Sigmoid colon (tissue), 7 donors: ENCODE measurements at places on chromosomes 12 and 14. TPM values are rescaled to one million over a fixed set of nuclear protein-coding genes. Genes with fewer than 3 reads are reported as not detected.

DNA sequence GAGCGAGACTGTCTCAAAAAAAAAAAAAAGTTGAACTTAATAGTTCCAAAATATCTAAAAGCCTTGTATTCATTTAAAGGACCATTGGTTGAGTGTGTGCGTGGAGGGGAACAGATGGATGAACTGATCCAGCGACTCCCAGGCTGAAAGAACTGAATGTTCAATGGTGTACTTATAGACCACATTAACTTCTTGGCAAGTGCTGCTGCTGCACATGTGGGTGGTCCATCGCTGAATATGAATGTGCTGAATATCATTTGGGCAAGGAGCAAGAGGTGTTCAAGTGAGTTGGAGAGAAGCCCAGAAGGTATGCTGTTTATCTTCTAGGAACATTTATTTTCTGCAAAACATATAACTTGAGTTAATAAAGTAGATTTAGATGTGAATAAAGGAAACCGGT lies 289.0 kb upstream of the RPL10L start:
- H3K4me3 ChIP-seq = no peak overlapping the region
- no peak for DNase-seq
- no peaks in the 10 kb centered on the region for H3K4me1 ChIP-seq
- no peaks in the 10 kb centered on the region for H3K27me3 ChIP-seq

- H3K4me1 ChIP-seq = no peaks in the 10 kb centered on the region
- no peaks in the 10 kb centered on the region for H3K36me3 ChIP-seq
- no peak overlapping the region for H3K4me3 ChIP-seq
- H3K27me3 ChIP-seq = no peaks in the 10 kb centered on the region
- no peak for DNase-seq
- H3K27ac ChIP-seq = no peak overlapping the region
Measured at GRCh38 chr14:57009585-57010515, 199.6 kb upstream of the OTX2 start.

- no peaks in the 10 kb centered on the region for H3K36me3 ChIP-seq
- DNase-seq = no peak
- H3K4me3 ChIP-seq = no peak overlapping the region
Measured at GRCh38 chr12:76340680-76341435, 7.4 kb downstream of the BBS10 start.

DNA sequence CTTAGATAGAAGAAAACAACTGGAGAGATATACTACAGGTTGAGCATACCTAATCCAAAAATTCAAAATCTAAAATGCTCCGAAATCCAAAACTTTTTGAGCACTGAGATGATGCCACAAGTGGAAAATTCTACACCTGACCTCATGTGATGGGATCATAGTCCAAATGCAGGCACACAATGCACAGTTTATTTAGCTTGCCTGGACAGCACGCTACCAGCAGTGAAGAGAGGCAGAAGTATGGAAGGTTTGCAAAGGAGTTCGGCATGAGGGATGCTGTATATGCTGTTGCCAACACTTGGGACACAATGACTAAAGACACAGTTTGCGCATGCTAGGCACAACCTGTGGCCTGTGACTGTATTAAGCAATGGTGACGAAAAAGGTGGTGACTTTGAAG lies 58.1 kb upstream of the CAND1 start:
- H3K4me3 ChIP-seq = no peak overlapping the region
- H3K4me1 ChIP-seq = no peaks in the 10 kb centered on the region
- DNase-seq = no peak
- no peak overlapping the region for H3K27ac ChIP-seq
- H3K36me3 ChIP-seq = no peaks in the 10 kb centered on the region

GRCh38 chr12:46825591-46826414 lies at the start of gene SLC38A4:
SLC38A4 (minus strand) TSS chr12:46825997; CDS start chr12:46793071, 32,926 bp downstream.
- no peaks in the 10 kb centered on the region for H3K27me3 ChIP-seq
- DNase-seq = no peak
- H3K27ac ChIP-seq = no peak within 1 kb of the TSS
- H3K4me3 ChIP-seq = peak within 1 kb of the TSS; percentile 31
- H3K36me3 ChIP-seq = no peaks in the 10 kb centered on the region
- H3K4me1 ChIP-seq = peaks cover 13% of the 10 kb centered on the region

DNA sequence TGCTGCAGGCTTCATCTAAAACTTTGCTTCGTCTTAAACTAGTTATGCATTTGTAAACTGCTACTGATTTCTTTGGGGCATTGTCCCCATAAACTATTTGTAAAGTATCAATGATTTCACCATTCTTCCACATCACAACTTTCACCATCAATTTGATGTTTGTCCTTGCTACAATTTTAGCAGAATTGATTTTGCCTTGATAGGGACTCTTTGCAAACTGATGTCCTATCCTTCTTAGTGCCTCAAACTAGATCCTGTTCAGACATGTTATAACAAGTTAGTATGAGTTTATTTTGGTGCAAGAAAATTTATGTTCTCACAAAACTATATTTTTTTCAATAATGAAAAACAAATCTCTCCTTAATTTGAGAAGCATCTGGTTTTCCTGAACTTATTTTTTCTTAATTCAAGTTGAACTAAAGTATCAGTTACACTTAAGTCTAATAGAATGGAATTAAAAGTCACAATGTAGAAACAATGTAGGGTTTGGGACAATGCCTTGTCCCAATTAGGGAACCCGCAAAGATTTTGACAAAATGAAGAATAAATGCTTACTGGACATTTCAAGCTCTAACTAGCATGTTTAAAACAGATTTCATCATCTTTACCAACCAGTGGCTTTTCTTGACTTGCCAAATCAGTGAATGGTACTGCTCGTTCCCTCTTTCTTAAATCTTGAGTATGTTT lies 10.1 kb upstream of the ARID4A start:
- no peak for DNase-seq
- H3K4me1 ChIP-seq = peaks cover 42% of the 10 kb centered on the region
- H3K36me3 ChIP-seq = peaks cover 88% of the 10 kb centered on the region
- no peaks in the 10 kb centered on the region for H3K27me3 ChIP-seq
- H3K27ac ChIP-seq = no peak overlapping the region
- H3K4me3 ChIP-seq = no peak overlapping the region

DNA sequence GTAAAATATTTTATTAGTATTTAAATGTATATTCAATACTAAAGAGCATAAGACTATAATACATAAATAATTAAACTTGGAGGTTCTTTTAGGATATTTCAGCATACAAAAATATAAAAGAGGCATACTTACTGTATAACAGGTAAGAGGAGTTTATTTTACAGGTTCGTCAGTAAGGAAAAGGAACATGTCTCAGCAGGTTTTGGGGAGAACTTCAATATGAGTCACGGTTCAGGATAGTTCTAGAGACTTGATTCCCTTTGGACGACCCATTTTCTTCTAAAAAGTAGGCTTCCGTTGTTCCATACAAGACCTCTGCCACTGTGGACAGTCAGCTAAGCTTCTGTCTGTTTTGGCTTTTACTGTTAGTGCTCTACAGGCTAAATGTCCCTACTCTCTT lies 181.1 kb downstream of the ALX1 start:
- H3K27ac ChIP-seq = no peak overlapping the region
- no peaks in the 10 kb centered on the region for H3K36me3 ChIP-seq
- H3K27me3 ChIP-seq = no peaks in the 10 kb centered on the region
- DNase-seq = no peak

- peaks cover 5% of the 10 kb centered on the region for H3K4me1 ChIP-seq
- no peak for DNase-seq
- H3K27me3 ChIP-seq = no peaks in the 10 kb centered on the region
Measured at GRCh38 chr12:83199069-83199468, 512.4 kb downstream of the TMTC2 start.

GRCh38 chr12:116561181-116561821 lies 2.1 kb downstream of the MAP1LC3B2 start:
- H3K27ac ChIP-seq = no peak overlapping the region
- H3K36me3 ChIP-seq = no peaks in the 10 kb centered on the region
- no peaks in the 10 kb centered on the region for H3K4me1 ChIP-seq
- no peak for DNase-seq

GRCh38 chr12:59977779-59978178 lies 381.9 kb downstream of the SLC16A7 start:
- no peak overlapping the region for H3K27ac ChIP-seq
- no peaks in the 10 kb centered on the region for H3K36me3 ChIP-seq
- DNase-seq = no peak
- H3K4me1 ChIP-seq = no peaks in the 10 kb centered on the region

- no peaks in the 10 kb centered on the region for H3K36me3 ChIP-seq
- H3K27ac ChIP-seq = peak overlapping the region; percentile 100
- peaks cover 47% of the 10 kb centered on the region for H3K4me1 ChIP-seq
Measured at GRCh38 chr12:2893007-2893406, 2.3 kb downstream of the TULP3 start.

- DNase-seq = no peak
- H3K4me1 ChIP-seq = peaks cover 10% of the 10 kb centered on the region
- no peak overlapping the region for H3K27ac ChIP-seq
- H3K36me3 ChIP-seq = no peaks in the 10 kb centered on the region
Measured at GRCh38 chr12:94089891-94090290, 58.5 kb upstream of the PLXNC1 start.

DNA sequence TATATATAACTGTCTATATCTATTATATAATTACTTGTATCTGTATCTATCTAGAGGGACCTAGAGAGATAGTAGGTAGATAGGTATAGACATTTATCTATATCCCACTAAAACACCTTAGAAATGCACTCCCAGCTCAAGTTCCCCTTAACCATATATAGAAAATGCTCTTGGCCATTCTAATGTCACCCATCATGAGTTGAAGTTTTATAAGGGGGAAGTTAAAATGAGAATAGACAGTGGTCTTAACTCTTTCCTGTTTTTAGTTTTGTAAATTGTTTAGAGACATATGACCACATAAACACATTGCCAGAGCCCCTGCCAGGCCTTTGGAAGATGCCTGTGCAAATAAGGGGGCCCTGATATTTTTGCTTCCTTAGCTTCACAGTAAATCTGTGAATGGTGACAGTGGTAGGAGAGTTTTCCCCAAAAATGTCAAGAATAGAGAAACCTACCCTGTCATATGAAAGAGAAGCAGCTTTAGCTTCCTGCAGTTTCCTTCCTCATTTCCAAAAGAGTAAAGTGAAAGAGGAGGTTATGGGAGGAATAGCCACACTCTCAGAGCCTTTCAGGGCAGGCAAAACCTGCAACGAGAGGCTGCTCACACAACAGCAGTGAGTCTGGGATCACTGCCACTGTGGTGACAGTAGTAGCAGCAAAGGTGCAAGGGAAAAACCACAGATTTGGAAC lies 45.5 kb downstream of the MGST1 start:
- H3K4me3 ChIP-seq = no peak overlapping the region
- DNase-seq = no peak
- H3K27me3 ChIP-seq = no peaks in the 10 kb centered on the region

GRCh38 chr12:130775953-130776856 lies 60.1 kb upstream of the RIMBP2 start:
- H3K4me1 ChIP-seq = no peaks in the 10 kb centered on the region
- peak overlapping the region; percentile 36 for H3K4me3 ChIP-seq
- H3K36me3 ChIP-seq = no peaks in the 10 kb centered on the region
- no peaks in the 10 kb centered on the region for H3K27me3 ChIP-seq
- DNase-seq = no peak

DNA sequence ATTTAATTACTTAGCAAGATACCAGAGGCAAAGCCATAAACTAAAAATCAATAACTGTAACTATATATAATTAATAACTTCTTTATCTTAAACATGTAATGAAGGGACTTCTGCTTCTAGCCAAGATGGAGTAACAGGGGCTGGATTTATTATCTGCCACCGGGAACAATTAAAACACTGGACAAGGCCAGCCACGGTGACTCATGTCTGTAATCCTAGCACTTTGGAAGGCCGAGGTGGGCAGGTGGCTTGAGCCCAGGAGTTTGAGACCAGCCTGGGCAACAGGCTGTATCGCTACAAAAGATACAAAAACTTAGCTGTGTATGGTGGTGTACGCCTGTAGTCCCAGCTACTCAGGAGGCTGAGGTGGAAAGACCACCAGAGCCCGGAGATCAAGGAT lies 113.6 kb downstream of the TAOK3 start:
- no peak overlapping the region for H3K27ac ChIP-seq
- peaks cover 4% of the 10 kb centered on the region for H3K36me3 ChIP-seq
- DNase-seq = no peak
- no peak overlapping the region for H3K4me3 ChIP-seq
- no peaks in the 10 kb centered on the region for H3K4me1 ChIP-seq

The NGB gene
- 9.5 TPM for total RNA-seq

The TRPV4 gene
- total RNA-seq = not detected

The CCDC175 gene
- not detected for total RNA-seq
